Fibroblast of lung (primary cell): ENCODE measurements at places on chromosomes 1 and 21. TPM values are rescaled to one million over a fixed set of nuclear protein-coding genes. Genes with fewer than 3 reads are reported as not detected.

GRCh38 chr1:36472656-36473055 lies 8.5 kb upstream of the MRPS15 start:
- H3K4me3 ChIP-seq, result no peak overlapping the region
- H3K27me3 ChIP-seq, result no peaks in the 10 kb centered on the region
- no peaks in the 10 kb centered on the region for H3K36me3 ChIP-seq

DNA sequence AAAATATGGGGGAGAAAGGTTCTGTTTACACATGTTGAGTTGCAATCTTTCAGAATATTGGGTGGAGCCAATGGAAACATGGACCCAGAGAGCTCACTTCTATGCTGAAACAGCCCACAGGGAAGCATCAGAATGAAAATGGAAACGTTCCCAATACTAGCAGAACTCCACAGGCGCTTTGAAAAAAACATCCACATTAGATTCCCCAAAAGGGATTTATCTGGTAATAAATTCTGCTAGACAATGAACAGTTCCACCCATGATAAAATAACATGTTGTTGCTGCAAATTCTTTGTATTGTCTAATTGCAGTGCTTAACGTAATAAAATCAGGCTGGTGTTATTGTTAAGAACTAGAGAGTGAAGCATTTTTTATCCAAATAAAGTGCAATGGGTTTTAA lies 197.0 kb downstream of the GABPA start:
- DNase-seq, result no peak
- no peaks in the 10 kb centered on the region for H3K27me3 ChIP-seq
- no peak overlapping the region for H3K4me3 ChIP-seq
- H3K36me3 ChIP-seq, result no peaks in the 10 kb centered on the region

DNA sequence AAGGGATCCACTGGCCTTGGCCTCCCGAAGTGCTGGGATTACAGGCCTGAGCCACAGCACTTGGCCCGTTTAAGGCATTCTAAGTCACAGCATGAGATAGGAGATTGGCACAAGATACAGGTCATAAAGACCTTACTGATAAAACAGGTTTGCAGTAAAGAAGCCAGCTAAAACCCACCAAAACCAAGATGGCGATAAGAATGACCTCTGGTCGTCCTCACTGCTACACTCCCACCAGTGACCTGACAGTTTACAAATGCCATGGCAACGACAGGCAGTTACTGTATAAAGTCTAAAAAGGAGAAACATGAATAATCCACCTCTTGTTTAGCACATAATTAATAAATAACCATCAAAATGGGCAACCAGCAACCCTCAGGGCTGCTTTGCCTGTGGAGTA lies 33.3 kb upstream of the RCC2 start:
- no peaks in the 10 kb centered on the region for H3K36me3 ChIP-seq
- no peak for DNase-seq
- H3K27me3 ChIP-seq, result peaks cover 2% of the 10 kb centered on the region

DNA sequence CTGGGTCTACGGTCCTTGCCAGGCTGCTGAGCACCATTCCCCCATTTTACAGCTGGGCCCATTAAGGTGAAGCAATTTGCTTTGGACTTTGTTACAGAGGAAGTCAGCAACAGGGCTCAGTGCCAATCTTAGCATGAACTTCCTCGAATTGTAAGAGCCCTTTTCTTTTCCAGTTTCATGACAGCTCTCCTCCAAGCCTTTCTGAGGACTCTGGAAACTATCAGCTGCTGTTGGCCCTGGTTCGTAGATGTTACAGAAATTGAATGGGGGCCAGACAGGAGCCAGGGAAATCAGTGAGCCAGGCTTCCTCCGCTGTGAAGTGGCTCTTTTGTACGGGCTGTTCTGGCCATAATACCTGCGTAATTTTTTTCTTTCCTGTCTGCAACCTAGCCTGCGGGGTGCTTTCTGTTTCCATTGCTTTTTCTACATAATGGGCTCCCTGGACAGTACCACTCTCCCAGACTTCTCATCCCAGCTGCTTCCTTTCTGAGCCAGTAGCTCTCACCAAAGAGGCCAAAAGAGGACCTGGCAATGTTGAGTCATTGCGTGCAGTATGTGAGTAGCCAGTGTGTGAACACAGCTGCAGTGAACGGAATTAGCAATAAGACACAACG lies 386.3 kb downstream of the DISC1 start:
- peak overlapping the region; percentile 26 for H3K27ac ChIP-seq
- H3K27me3 ChIP-seq, result no peaks in the 10 kb centered on the region
- no peaks in the 10 kb centered on the region for H3K36me3 ChIP-seq
- no peak overlapping the region for H3K4me3 ChIP-seq
- no peaks in the 10 kb centered on the region for H3K4me1 ChIP-seq

- H3K27me3 ChIP-seq, result no peaks in the 10 kb centered on the region
- no peak overlapping the region for H3K27ac ChIP-seq
- peak; percentile 59 for DNase-seq
- H3K4me1 ChIP-seq, result peaks cover 4% of the 10 kb centered on the region
- H3K36me3 ChIP-seq, result no peaks in the 10 kb centered on the region
Observed at GRCh38 chr1:113538225-113538624, 147.9 kb downstream of the MAGI3 start.

- peak; percentile 3 for DNase-seq
- no peaks in the 10 kb centered on the region for H3K4me1 ChIP-seq
- no peak overlapping the region for H3K4me3 ChIP-seq
- no peaks in the 10 kb centered on the region for H3K36me3 ChIP-seq
- H3K27me3 ChIP-seq, result no peaks in the 10 kb centered on the region
Observed at GRCh38 chr1:248421384-248421783, 18.5 kb downstream of the OR2T1 start.

DNA sequence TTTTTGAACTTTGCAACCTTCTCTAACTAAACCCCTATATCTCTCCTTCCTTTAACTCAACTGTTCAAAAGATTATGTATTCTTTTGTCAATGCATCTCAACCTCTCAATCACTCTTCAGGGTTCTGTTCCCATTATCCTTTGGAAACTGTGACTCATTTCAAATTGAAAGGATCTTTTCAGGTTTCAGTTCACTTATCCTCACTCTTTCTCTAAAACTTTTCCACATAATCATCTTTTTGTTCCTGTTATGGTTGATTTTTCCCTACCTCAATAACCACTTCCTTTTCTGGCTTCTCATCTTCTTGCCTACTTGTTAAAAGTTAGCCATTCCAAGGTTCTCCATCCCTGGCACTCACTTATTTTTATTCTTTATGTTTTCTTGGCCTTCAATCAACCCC lies 56.2 kb upstream of the NUF2 start:
- no peaks in the 10 kb centered on the region for H3K27me3 ChIP-seq
- H3K4me3 ChIP-seq, result no peak overlapping the region

DNA sequence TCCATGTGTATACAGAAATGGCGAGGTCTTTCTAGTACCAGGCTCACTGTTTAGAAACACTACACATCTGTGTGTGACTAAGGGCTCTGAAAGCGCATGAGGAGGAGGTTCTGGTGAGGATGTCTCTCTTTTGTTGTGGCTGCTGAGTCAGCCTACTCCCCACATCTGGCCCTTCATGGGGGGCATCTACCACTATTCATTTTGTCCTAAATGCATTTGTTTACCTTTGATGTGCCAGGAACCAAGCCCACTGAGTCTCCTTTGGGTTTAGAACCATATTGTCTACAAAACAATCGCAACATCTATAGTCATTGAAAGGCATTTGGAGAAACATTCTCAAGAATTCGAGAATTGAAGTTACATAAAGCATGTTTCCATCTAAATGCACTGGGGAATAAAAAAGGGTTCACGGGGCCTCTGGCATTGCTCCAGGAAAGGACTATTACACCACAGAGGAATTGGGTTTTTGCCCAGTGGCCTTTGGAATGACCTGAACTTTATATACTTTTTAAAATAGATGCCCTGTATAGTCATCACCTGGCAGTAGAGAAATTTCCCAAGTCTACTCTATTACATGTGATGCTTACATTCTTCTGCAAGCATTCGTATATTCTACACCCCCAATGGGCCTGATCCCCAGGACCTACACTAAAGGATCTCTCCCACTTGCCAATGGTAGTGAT lies 35.1 kb upstream of the ADORA3 start:
- H3K4me1 ChIP-seq, result peaks cover 2% of the 10 kb centered on the region
- no peaks in the 10 kb centered on the region for H3K27me3 ChIP-seq
- no peaks in the 10 kb centered on the region for H3K36me3 ChIP-seq

The PGBD5 gene
- 0.17 and 0.51 TPM in 2 replicates for total RNA-seq

DNA sequence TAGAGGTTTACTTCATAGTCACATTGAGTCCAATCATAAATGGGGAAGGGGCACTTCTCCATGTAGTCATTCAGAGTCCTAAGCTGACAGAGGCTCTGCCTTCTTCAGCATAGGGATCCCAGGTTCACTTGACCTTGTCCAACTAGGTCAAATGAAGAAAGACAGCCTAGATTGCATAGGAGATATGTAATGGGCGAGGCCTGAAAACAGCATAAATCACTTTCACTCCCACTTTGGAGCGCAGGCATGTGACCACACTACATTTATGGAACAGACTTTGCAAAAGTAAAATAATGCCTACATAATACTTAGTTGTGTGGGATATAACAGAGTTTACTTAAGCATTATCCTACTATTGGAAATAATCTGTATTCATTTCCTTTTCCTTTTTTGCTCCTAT lies 51.7 kb downstream of the HOOK1 start:
- no peaks in the 10 kb centered on the region for H3K27me3 ChIP-seq
- no peak overlapping the region for H3K27ac ChIP-seq
- no peak for DNase-seq

DNA sequence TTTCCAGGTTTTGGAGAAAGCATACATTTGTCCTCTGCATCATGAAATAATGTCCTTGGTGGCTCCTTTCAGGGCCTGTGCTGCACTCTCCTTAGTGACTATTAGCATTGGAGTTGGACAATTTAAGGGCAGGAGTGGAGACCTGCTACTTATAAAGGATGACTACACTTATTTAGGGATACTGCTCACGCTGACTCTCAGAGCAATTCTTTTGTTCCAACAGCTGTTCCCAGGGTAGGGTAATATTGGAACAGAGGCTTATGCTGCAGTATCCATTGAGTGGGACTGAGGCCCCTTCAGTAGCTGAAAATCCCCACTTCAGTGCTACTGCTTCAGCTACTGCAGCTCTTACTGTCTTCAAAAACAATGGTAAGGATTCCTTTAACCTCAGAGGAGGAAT lies 84.6 kb downstream of the GPR88 start:
- H3K27ac ChIP-seq, result peak overlapping the region; percentile 53
- H3K36me3 ChIP-seq, result no peaks in the 10 kb centered on the region
- H3K4me3 ChIP-seq, result no peak overlapping the region
- peaks cover 16% of the 10 kb centered on the region for H3K4me1 ChIP-seq
- H3K27me3 ChIP-seq, result no peaks in the 10 kb centered on the region
- no peak for DNase-seq

DNA sequence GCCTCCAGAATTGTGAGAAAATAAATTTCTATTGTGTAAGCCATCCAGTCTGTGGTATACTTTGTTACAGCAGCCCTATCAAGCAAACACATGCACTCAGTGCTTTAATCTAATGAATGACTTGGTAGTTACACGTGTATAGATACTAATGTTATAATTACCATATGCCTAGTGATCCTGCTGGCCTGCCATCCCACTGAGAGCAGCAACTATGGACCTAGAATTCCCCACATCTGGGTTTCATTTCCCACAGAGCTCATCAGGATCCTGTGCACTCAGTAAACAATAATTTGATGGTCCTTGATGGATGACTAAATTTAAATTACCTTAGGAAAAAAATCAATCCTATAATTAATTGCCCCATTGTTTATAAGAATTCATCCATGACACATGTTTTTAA lies 86.5 kb upstream of the RGS1 start:
- H3K36me3 ChIP-seq, result no peaks in the 10 kb centered on the region
- no peak overlapping the region for H3K4me3 ChIP-seq
- peak overlapping the region; percentile 41 for H3K27ac ChIP-seq

DNA sequence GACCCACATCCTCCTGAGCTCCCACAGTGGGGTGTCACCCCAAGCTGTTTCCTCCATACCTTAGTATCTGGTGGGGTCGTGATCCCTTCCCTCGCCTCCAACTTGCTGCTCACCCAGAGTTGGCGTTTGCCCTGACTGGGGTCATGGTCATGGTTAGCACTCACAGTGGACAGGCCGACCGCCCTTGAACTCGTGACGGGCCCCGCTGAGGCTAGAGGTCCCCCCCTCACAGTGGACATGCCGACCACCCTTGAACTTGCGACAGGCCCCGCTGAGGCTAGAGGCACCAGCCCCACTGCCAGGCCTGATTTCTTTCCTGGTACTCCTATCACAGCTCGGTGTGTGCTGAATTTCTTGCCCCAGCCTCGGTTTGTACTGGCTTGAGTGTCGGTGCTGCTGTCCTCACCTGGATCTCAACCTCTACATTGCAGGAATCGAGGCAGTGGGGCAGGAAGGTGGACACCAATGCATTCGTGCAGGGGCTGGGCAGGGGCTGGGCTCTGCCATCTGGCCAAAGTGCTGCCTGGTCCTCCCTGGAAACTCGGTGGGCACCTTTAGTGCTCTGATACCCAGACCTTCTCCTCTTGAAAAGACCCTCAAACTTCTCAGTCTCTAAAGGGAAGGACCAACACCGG lies 37.5 kb upstream of the AJAP1 start:
- no peak overlapping the region for H3K4me3 ChIP-seq
- no peak for DNase-seq
- no peaks in the 10 kb centered on the region for H3K27me3 ChIP-seq
- H3K4me1 ChIP-seq, result no peaks in the 10 kb centered on the region

GRCh38 chr1:196655071-196655470 lies 3.2 kb downstream of the CFH start:
- no peaks in the 10 kb centered on the region for H3K36me3 ChIP-seq
- H3K27me3 ChIP-seq, result no peaks in the 10 kb centered on the region
- DNase-seq, result no peak
- H3K4me1 ChIP-seq, result no peaks in the 10 kb centered on the region
- no peak overlapping the region for H3K4me3 ChIP-seq
- no peak overlapping the region for H3K27ac ChIP-seq

The OR2T11 gene
- total RNA-seq, result not detected in 2 replicates

DNA sequence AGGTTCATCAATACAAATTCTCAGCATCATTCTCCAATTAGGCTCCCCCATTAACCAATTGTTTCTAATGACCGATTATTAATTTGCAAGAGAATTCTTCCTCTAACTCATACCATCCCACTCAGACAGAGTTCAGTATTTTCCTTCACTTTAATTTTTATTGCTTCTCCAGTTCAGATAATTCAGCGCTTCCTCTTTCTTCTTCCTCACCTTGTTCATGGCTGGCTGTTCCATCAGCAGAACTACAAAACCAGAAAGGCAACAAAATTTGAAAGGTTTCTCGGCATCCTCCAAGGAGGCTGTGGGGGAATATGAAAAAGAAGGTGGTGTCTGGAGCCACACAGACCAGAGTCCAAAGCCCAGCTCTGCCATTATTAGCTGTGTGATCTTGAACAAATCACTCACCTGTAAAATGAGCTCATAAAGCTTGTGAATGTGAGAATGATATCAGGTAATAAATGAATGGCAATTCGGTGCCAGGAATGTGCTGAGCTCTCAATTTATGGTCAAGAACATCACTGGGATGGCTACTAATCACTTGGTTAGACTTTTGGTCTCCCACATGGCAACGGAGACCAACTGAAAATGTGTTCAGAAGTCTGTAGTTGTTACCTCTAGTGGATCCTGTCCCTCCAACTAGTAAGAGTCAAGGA lies 11.7 kb upstream of the ZNF436 start:
- no peaks in the 10 kb centered on the region for H3K36me3 ChIP-seq
- H3K27ac ChIP-seq, result no peak overlapping the region
- H3K27me3 ChIP-seq, result no peaks in the 10 kb centered on the region
- no peak overlapping the region for H3K4me3 ChIP-seq
